A549 treated with CpdA at 1 μM for 4 hours (cell line): ENCODE measurements at places on chromosomes 7 and 10. TPM values are rescaled to one million over a fixed set of nuclear protein-coding genes. Genes with fewer than 3 reads are reported as not detected.

Gene KEL
- total RNA-seq, result 1.1 TPM in 1 of 5 replicates, not detected in the others

Gene HTR5A
- not detected in 5 replicates for total RNA-seq

Gene WDR86
- 0.09 to 0.26 TPM (median 0.15 TPM) in 5 replicates for total RNA-seq

Gene OR9A2
- not detected in 5 replicates for total RNA-seq

Gene SKIDA1
- 0.85 to 1.6 TPM (median 1.5 TPM) in 5 replicates for total RNA-seq

Gene CABCOCO1
- total RNA-seq, result 0.14 to 1.5 TPM (median 0.54 TPM) in 5 replicates

Gene PRF1
- total RNA-seq, result 0.05 TPM in 1 of 5 replicates, not detected in the others

Gene SOSTDC1
- not detected in 5 replicates for total RNA-seq

Gene FAM25C
- 1.2 to 4.7 TPM (median 1.8 TPM) in 3 of 5 replicates, not detected in the others for total RNA-seq

Gene TFR2
- total RNA-seq, result 2.6 to 3.4 TPM (median 2.9 TPM) in 5 replicates

Gene ODAD2
- 0.05 to 0.27 TPM (median 0.09 TPM) in 4 of 5 replicates, not detected in the other for total RNA-seq

Gene CHCHD1
- total RNA-seq, result 54.1 to 75.5 TPM (median 70.1 TPM) in 5 replicates

Gene CPN1
- total RNA-seq, result 0.17 to 0.51 TPM (median 0.24 TPM) in 5 replicates

Gene GPR85
- not detected in 5 replicates for total RNA-seq

Gene WEE2
- 0.03 TPM in 1 of 5 replicates, not detected in the others for total RNA-seq

Gene BZW2
- total RNA-seq, result 93.8 to 102 TPM (median 97.3 TPM) in 5 replicates

Gene DGKI
- total RNA-seq, result 0.24 to 0.59 TPM (median 0.31 TPM) in 5 replicates

Gene OGDH
- total RNA-seq, result 28.7 to 33.1 TPM (median 31.1 TPM) in 5 replicates

Gene PROSER2
- 32.1 to 41.8 TPM (median 40.9 TPM) in 5 replicates for total RNA-seq

Gene SUN1
- total RNA-seq, result 69.3 to 95.5 TPM (median 88.3 TPM) in 5 replicates

Gene NEUROD6
- not detected in 5 replicates for total RNA-seq

Gene SRGN
- 53.6 to 76.5 TPM (median 57.6 TPM) in 5 replicates for total RNA-seq

Gene ELOVL3
- 0.21 to 0.50 TPM (median 0.37 TPM) in 5 replicates for total RNA-seq

Gene LOXL4
- total RNA-seq, result 1.2 to 1.5 TPM (median 1.3 TPM) in 5 replicates

Gene LRMDA
- 2.9 to 4.7 TPM (median 4.1 TPM) in 5 replicates for total RNA-seq

Gene GPR141
- total RNA-seq, result not detected in 5 replicates

Gene NYAP1
- 0.77 to 1.3 TPM (median 1.2 TPM) in 5 replicates for total RNA-seq

Gene DNAJB6
- total RNA-seq, result 103 to 164 TPM (median 110 TPM) in 5 replicates

Gene PNLIP
- not detected in 5 replicates for total RNA-seq

Gene CTTNBP2
- total RNA-seq, result 0.16 to 0.58 TPM (median 0.39 TPM) in 5 replicates

Gene LIPM
- not detected in 5 replicates for total RNA-seq

Gene WNT2
- total RNA-seq, result 0.05 TPM in 1 of 5 replicates, not detected in the others

Gene SPAM1
- not detected in 5 replicates for total RNA-seq

Gene CCDC3
- 0.57 to 0.94 TPM (median 0.89 TPM) in 5 replicates for total RNA-seq

Gene DHX32
- total RNA-seq, result 34.7 to 53.3 TPM (median 46.1 TPM) in 5 replicates

Gene SDK1
- total RNA-seq, result 0.34 to 0.86 TPM (median 0.59 TPM) in 5 replicates

Gene ARMC3
- 0.31 to 1.0 TPM (median 0.53 TPM) in 5 replicates for total RNA-seq

Gene CLDN4
- 3.2 to 7.0 TPM (median 4.9 TPM) in 5 replicates for total RNA-seq

Gene ERVW-1
- 0.03 TPM in 1 of 5 replicates, not detected in the others for total RNA-seq
